CD8-positive, alpha-beta memory T cell (primary cell): ENCODE measurements at places on chromosomes 1 and 21. TPM values are rescaled to one million over a fixed set of nuclear protein-coding genes. Genes with fewer than 3 reads are reported as not detected.
A peak's percentile ranks its signal among the peaks of the same experiment; 100 is the strongest.

PADI3 gene
- not detected for total RNA-seq

ACTA1 gene
- total RNA-seq: not detected

DNA sequence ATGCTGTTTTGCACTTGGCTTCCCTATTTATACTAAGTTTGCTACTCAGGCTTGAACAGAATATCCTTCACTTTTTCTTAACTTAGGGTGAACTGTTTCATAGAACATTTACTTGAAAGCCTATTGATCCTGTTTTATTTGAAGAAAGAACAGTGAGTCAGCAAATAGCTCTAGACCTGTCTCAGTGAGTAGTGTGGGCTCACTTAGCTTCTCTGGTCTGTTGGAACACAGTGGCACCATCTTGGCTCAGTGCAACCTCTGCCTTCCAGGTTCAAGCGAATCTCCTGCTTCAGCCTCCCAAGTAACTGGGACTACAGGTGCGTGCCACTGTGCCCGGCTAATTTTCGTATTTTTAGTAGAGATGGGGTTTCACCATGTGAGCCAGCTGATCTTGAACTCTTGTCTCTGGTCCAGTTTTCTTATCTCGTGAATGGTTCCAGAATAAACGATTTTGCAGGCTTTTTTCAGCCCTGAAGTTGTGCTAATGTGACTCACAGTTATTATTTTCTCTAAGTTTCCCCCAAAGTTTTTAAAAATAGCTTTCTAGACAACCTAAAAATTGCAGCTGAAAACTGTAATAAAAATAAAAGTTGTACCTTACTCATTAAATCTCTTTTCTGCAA is 76.8 kb downstream of the KIF1B start:
- no peak for DNase-seq
- no peak overlapping the region for H3K27ac ChIP-seq
- H3K4me3 ChIP-seq: no peak overlapping the region
- H3K4me1 ChIP-seq: no peaks in the 10 kb centered on the region
- H3K36me3 ChIP-seq: peaks cover 4% of the 10 kb centered on the region

GRCh38 chr1:162412002-162412401 is at the start of gene SH2D1B:
Gene SH2D1B, minus strand, starts transcription at chr1:162412136. Its CDS starts 120 bp downstream, at chr1:162412016.
- H3K36me3 ChIP-seq: no peaks in the 10 kb centered on the region
- H3K27me3 ChIP-seq: no peaks in the 10 kb centered on the region
- no peak within 1 kb of the TSS for H3K27ac ChIP-seq
- H3K4me3 ChIP-seq: no peak within 1 kb of the TSS
- H3K4me1 ChIP-seq: no peaks in the 10 kb centered on the region
- DNase-seq: no peak

DNA sequence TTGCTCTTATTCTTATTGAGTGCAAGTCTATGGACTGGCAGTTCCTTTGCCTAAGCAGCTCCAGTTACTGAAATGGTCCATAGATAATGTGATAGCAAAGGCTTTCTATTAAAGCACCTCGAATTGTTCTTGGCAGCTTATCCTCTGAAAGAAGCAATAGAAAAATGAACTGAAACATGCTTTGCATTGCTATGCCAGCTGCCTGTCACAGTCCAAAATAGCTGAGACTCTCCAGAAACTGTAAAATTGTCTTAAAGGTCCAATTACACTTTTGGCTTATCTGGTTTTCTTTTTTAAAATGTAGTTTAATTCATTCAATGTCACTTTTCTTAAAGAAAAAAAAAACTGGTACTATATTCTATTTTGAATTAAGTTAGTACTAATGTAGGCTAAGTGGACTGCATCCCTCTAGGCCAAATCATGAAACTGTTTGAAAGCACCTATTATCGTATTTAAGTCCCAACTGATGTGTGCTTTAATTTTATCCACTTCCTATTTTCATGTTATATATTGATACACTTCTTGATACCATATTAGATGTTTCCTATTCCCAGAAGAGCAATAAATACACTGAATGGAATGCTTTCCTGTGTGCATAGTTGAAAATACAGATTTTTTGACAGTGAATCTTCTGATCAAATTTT is 208.0 kb upstream of the DEPDC1 start:
- no peaks in the 10 kb centered on the region for H3K36me3 ChIP-seq
- H3K4me1 ChIP-seq: no peaks in the 10 kb centered on the region
- H3K4me3 ChIP-seq: no peak overlapping the region
- H3K27me3 ChIP-seq: no peaks in the 10 kb centered on the region

GRCh38 chr21:29237110-29238052 is 61.3 kb upstream of the BACH1 start:
- DNase-seq: no peak
- no peaks in the 10 kb centered on the region for H3K36me3 ChIP-seq
- no peaks in the 10 kb centered on the region for H3K4me1 ChIP-seq
- H3K27me3 ChIP-seq: no peaks in the 10 kb centered on the region

DNA sequence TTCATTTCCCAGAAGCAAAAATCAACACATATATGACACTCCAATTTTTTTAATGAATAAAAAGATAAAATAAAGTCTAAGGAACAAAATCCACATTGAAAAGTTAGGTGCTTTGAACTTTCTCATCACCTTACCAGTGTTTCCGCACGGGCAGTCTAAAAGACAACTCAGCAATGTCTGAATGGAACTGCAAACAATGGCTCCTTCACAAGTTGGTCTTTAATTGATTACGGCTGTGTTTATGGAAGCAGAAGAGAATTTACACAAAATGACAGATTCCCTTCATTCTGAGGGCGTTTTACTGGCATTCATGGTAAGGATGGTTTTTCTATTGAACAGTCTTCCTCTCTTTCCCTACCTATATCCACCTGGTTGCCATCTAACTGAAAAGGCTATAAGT is 65.0 kb upstream of the RNPC3 start:
- H3K36me3 ChIP-seq: no peaks in the 10 kb centered on the region
- no peak overlapping the region for H3K4me3 ChIP-seq
- no peak overlapping the region for H3K27ac ChIP-seq
- no peak for DNase-seq

GRCh38 chr1:43879414-43879813 is 54.2 kb upstream of the ARTN start:
- no peaks in the 10 kb centered on the region for H3K4me1 ChIP-seq
- H3K36me3 ChIP-seq: peaks cover 3% of the 10 kb centered on the region
- no peak overlapping the region for H3K4me3 ChIP-seq

AMY1B gene
- total RNA-seq: not detected

DNA sequence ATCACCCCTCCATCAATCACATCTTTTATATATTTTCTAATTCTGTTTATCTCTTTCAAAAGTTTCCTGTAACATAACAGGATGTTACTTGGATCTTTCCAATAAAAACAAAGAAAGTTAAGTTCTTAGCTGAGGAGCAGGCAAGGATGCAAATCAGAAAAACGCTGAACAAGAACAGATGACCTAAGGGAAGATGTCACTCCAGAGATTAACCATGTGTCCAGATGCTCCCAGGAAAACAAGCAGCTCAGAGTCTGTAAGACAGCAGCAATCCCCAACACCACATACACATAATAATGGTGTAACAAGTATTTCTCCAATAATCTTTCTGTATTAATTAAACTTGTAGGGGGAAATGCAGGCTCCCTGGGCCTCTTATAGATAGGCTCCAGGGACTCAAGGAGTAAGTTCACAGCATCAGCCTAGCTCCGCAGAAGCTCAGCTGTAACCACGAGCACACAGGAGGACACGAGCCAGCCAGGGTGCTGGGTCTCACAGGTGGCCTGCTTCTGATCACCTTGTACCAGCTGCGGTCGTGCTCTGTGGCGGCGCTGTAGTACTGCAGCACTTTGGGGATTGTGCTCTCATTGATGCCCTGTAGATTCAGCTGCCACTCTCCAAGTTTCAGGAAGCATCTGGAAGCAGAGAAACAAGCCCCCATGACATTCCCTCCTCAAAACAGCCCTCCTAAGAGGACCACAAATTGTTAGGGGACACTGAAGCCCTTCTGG is 33.1 kb upstream of the EXOSC10 start:
- no peak overlapping the region for H3K4me3 ChIP-seq
- H3K36me3 ChIP-seq: peaks cover 72% of the 10 kb centered on the region
- H3K27ac ChIP-seq: no peak overlapping the region

- H3K27me3 ChIP-seq: no peaks in the 10 kb centered on the region
- DNase-seq: peak; percentile 80
- H3K27ac ChIP-seq: peak overlapping the region; percentile 74
- no peaks in the 10 kb centered on the region for H3K36me3 ChIP-seq
- peaks cover 55% of the 10 kb centered on the region for H3K4me1 ChIP-seq
- peak overlapping the region; percentile 95 for H3K4me3 ChIP-seq
Observed at GRCh38 chr21:29299046-29299915, 559 bp downstream of the BACH1 start.

HYI gene
- total RNA-seq: 5.5 TPM

GRCh38 chr1:186662752-186663151 is 17.5 kb downstream of the PTGS2 start:
- H3K27ac ChIP-seq: no peak overlapping the region
- no peak for DNase-seq
- H3K4me3 ChIP-seq: no peak overlapping the region
- H3K4me1 ChIP-seq: no peaks in the 10 kb centered on the region

C1QB gene
- 0.53 TPM for total RNA-seq

DNAH14 gene
- 0.26 TPM for total RNA-seq

KCNC4 gene
- total RNA-seq: 6.4 TPM
